CD4-positive, alpha-beta T cell treated with Interleukin-6 at 100 ng/mL for 8 hours (primary cell): ENCODE measurements at places on chromosomes 6 and 20.

GRCh38 chr20:32139947-32140346 is 30.4 kb downstream of the TM9SF4 start:
- no peak for DNase-seq

GRCh38 chr20:49634116-49634515 is 66.2 kb upstream of the PTGIS start:
- DNase-seq = no peak

DNA sequence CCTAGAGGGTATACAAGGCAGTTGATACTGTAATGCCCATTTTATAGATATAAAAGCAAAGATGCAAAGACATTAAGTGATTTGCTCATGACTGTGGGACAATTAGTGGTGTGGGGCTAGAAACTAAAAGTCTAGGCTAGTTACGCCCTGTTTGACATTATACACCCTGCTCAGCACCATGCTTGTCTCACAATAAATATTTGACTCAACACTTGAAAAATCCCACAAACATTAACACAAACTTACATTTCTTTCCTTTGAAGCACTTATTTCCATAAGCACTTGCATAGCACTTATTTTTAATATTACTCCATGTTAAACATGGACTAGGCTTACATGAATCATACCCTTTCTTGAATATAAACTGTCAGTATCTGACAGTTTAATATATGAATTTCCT is 36.5 kb upstream of the SNRPB2 start:
- DNase-seq = no peak

- peak; percentile 33 for DNase-seq
Observed at GRCh38 chr6:169583886-169584541, 117.8 kb downstream of the WDR27 start.

GRCh38 chr6:91094341-91094740 is 507.5 kb upstream of the MAP3K7 start:
- no peak for DNase-seq

DNA sequence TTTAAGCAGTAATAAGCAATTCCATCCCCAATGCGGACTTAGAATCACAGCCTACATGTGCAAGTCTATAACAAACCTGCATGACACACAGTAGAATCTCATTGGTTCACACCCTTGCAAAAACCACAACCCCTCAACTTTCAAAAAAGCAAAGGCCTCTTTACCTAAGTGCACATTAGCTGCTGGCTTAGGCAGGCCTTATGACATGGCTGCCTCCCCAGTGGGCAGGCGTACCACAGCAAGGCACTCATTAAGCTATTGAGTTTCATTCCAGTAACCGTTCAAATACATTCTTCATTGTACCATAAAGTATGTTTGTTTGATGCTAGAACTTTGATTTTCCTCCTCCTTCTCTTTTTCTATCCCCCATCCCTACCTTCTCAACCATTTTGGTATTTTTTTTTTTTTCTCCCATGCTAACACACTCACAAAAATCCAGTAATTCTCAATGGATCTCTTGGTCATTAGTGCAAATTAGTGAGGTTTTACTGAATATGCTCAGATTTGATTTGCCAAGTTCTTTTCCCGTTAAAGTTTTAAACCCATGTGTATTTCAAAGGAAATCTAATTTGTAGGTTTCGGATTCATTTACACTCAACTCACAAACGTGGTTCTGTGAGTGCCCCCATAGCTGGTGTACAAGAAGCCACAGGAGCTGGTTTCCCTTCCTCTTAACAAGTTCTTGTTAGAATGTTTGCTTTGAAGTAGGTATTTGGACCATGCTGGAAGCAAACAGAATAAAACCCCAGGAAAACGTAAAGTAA is 460.4 kb upstream of the RUNX2 start:
- DNase-seq = no peak

DNA sequence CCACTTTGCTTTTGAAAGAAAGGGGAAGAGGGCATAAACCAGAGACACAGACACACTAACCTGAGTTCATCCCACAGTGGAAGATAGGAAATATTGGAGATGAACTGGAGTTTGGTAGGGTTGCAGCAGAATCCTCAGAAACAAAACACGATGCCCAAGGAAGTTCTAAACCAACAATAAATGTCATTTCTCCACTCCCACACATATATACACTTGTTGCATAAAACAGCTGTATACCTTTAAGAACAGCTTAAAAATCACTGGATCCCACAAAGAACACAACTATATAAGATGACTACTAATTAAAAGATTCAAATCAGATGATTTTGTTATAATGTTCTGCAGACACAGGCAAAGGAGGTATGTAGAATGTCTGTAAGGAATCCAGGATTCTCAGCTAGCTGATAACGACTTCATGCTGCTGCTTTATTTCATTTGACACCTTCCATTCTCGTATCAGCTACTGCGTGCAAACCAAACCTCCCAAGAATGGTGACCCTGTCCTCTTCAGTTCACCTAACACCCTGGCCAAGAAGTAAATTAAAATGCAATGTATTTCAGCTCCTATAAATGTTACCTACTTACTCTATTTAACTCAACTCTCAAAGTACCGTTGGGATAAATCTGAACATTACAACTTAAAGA is 14.3 kb downstream of the KIF13A start:
- DNase-seq = no peak

GRCh38 chr6:111564482-111564945 is 41.2 kb downstream of the TRAF3IP2 start:
- DNase-seq = no peak

DNA sequence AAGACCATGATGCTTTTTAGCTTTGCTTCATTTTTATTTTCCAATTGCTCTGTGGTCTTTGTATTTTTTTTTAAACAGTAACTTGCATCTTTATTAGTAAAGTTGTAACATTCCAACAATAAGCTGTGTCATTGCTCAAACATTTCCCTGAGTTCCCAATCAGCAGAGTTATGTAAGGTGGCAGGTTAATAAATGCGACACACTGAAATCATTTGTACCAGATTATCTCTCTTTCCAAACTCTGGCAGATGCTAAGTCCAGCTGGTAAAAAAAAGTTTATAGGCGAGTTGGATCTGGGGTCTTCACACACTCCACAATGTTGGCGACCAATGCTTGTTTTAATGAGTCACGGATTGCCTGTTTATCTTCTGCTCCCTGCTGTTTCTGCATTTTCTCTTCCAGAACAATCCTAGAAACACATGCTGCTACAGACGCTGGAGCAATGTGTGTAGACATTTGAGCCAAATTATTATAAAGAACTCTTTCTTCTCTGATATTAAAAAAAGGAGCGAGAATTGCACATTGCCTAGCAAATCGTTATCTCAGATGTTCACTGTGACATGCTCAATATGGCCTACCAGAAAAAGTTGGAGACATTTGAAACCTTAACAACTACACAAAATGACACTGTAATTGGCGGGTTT is 113.6 kb upstream of the IFNGR1 start:
- DNase-seq = no peak

DNA sequence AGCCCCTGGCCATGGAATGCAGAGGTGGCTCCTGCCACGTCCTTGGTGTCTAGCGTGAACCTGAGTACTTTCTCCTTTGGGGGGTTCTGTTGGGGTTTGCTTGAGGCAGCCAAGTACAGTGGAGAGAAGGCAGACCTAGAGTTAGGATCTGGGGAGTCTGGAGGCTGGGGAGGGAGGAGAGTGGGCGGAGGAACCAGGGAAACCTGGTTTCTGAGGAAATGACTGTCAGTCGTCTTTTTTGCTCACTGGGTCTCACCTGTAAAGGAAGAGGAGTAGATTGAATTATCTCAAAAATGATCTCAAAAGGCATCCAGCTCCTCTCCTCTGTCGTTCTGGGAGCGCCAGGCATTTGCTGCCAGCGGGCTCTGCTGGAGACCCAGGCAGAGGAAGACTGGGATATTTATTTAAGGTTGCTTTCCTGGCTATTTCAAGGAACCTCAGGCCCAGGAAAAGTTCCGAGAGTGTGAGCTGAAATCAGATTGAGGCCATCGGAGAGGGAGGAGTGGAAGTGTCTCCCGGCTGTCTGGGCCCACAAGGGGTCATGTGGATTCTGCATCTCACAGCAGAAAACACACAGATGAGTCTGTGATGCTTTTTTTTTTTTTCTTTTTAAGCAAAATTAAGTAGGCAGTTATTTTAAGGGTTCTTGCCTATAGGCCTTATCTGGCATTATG is 16.1 kb downstream of the EPB41L1 start:
- no peak for DNase-seq

DNA sequence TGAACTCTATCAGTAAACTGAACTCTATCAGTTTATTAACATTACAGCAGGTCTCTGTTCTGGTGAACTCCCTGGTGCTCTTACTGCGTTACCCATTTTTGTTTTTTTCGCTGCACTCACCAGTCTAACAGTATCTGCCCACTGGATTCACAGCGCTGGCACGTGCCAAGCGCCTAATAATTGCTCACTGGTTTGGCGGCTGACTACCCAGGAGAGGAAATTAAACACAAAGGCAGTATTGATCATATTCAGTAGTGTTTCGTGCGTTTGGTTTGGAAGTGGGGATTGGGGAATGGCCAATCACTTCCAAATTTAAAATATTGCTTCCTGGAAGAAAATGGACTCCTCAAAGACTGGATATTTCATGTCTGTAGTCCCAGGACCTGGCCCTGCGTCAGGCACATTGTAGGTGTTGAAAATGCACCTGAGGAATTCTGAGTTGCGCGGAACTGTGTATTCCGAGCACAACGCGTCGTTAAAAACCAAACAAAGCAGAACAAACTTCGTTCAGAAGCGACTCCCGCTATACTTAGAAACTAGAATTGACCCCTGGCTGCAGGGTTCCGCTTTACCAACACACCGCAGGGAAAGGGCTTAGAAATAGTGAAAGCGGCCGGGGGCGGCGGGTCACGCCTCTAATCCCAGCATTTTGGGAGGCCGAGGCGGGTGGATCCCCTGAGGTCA is 1.1 kb upstream of the RPS12 start:
- peak; percentile 50 for DNase-seq

DNA sequence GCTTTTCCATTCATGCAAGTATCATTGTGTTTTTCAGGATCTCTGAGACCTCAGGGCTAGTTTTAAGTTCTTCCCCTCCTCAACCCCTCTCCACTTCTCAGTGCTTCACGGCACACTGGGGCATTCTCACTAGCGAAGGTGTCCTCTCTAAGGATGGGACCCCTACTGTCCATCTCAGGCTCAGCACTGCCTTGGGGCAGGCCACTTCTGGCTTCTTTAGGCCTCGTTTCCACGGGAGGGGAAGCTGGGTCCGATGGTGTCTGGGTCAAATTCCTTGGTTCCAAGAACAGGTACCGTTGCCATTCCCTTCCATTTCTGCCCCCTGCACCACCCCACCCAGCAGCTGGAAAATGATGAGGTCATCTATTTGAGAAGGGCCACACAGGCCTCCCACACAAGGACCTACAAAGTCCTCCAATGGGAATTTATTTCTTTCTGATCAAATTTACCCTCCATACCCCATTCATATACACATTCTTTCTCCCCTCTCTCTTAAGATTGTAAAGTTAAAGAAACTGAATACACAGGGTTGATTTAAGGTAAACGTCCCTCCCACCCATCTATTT is 17.2 kb downstream of the GNAS start:
- DNase-seq = no peak

DNA sequence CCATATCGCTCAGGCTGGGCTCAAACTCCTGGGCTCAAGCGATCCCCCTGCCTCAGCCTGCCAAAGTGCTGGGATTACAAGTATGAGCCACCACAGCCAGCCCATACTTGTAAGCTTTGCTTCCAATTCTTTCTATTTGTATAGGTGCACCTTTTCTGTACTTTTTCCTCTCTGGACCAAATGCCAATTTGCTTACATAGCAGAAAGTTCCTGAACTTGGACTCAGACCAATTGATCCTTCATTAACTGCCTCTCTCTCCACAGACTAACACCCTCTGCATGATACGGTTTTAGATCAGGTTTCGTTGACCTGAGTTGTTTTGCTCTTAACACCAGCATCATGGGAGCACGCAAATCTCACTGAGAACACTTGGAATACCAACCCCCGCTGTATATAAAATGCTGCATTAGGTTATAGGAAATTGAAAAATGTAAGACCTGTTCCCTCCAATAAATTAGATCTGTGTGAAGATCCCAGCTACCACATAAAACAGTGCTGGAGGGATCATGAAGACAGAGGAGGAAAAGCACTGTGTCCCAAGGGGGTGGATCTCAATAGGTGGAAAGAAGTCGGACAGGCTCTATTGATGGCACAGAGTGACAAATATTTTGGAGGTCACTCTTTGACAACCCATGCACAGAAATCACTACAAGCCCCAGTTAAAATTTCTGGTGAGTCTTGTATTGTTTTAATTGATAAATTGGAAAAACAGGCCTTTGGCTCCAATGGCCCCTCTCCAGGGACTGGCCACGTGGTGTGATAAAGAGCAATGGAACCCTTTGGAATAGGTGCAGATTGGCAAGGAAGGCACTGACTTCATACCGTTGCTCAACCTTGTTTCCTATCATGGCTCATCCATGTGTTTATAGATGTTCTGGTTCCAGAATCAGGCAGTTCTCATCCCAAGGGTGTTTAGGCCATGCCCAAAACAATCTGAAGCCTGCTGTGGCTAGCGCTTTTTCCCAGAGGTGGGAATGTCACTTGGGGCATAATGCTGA is 51.2 kb downstream of the ISM1 start:
- DNase-seq = no peak

DNA sequence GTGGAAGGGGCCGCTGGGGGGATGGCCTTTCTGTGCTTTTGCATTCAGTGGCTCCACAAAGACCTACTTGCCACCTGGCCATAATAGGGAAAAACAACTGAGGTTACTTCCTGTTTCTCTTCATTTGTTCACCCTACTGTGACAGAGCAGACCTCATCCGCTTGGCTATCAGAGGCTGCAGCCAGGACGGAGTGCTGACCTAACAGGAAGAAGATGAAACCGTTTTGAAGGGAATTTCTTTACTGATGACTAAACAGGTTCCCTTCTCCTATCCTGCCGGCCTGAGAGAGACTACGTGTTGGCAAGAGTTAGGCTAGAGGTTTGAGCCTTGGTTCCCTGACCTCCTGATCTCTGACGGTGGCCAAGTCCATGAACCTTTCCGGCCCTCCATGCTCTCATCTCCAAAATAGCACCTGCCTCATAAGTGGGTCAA is 21.3 kb downstream of the PRR18 start:
- no peak for DNase-seq

- no peak for DNase-seq
Observed at GRCh38 chr20:62350098-62350628, 16.9 kb downstream of the LAMA5 start.

DNA sequence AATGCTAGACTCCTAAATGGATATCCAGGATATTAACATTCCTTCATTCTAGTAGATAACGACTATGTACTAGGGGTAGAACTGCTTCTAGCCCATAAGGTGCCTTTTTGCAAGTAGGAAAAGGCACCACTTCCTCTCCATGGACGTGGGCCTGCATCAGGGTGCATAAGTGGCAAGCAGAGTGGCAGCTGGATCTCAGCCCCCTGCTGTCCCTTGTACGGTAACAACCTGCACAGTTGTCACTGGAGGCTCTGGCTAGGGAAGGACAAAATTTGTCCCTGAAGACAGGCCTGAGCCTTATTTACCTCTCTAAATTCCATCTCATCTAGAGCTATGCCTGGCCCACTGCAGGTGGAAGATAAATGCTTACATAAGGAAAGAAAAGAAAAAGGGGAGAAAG is 42.5 kb upstream of the SAYSD1 start:
- no peak for DNase-seq
